ENCODE measurements at places on chromosomes 16 and 17. TPM values are rescaled to one million over a fixed set of nuclear protein-coding genes. Genes with fewer than 3 reads are reported as not detected.
A peak's percentile ranks its signal among the peaks of the same experiment; 100 is the strongest.

DNA sequence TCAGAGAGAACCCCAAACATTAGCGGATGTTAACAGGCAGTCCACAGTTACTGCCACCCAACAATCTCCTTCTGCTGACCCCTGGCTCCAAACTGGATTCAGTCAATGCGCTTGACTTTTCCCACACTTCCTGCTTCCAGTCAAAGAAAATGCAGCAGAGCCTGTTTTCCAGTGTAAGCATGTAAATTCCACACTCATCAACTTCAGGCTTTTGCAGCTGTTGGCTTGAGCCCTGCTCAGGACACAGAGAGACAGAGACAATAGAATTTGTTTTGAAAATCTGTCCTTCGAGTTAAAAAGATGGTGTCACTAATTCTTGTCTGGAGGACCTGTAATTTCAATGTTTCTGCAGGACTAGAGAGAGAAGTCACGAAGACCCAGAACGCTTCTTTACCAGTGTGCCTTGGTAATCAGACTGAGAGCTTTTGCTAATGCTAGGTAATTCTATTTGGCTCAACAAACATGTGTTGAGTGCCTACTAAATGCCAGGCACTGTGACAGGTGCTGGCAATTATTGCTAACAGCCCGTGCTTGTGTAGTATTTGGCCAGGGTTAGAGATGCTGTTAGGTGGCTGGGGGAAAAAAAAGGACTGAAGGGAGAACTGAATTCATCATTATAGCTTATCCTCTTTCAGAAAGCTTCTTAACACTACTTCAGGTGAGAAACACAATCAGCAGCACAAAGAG, 32.5 kb downstream of the HOXB1 start:
- no peaks in the 10 kb centered on the region for H3K4me1 ChIP-seq
- H3K4me3 ChIP-seq = no peak overlapping the region
- no peaks in the 10 kb centered on the region for H3K27me3 ChIP-seq
- H3K27ac ChIP-seq = no peak overlapping the region
- no peaks in the 10 kb centered on the region for H3K36me3 ChIP-seq

The SYCE1L gene
- total RNA-seq = 4.6 TPM

GRCh38 chr17:42562388-42563142, 617 bp downstream of the COASY start:
- H3K4me3 ChIP-seq = peak overlapping the region; percentile 76
- DNase-seq = no peak
- peaks cover 21% of the 10 kb centered on the region for H3K4me1 ChIP-seq
- peaks cover 19% of the 10 kb centered on the region for H3K36me3 ChIP-seq
- peak overlapping the region; percentile 93 for H3K27ac ChIP-seq

The WFDC1 gene
- not detected for total RNA-seq

Data from GM12878 (cell line).